ENCODE measurements at places on chromosomes 16 and 17. TPM values are rescaled to one million over a fixed set of nuclear protein-coding genes. Genes with fewer than 3 reads are reported as not detected.

Gene USP32
- total RNA-seq: 24.8 TPM

DNA sequence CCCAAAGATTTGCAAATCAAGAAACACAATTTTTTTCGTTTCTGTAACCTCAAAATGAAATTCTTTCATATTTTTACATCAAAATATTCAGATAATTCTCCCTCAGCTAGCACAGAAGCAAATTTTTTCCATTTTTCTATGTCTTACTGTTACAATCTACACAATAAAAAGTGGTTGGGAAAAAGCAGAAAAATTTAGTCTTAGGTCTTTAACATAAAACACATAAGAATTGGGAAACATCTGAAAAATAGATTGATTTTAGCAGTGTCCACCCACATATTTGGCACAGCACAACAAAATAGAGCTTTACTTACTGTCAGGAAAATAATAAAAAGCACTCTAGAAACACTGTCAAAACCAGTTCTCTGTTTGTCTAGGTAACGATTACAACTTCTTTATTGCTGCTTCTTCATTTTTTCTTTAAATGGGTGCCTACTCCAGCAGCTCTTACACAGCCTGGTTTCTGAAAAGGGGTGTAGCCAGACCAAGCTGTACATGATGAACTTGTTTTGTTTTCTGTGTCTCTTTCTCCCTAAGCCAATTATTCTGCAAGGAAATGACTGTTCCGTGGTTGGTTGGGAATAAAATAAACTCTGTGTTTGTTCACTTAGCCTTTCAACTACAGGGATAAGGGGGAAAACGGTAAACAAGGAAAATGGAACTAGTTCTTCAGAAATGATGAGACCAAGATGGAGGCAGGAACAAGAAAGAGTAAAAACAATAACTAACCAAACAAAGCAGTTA is at the start of gene ABCA6:
Gene ABCA6 (minus strand): TSS at position 465 of the 744 bp plus-strand sequence. CDS start 1,192 bp downstream, outside the sequence.
- peak within 1 kb of the TSS; percentile 34 for H3K4me3 ChIP-seq
- no peak for DNase-seq
- H3K36me3 ChIP-seq: no peaks in the 10 kb centered on the region

Gene ANKFN1
- not detected for total RNA-seq

Gene TLCD2
- total RNA-seq: 7.3 TPM

All from thoracic aorta (tissue), 2 donors.